ENCODE measurements at places on chromosomes 16 and 17.
A peak's percentile ranks its signal among the peaks of the same experiment; 100 is the strongest.

- H3K27ac ChIP-seq = peak overlapping the region; percentile 44
- no peak for DNase-seq
- no peaks in the 10 kb centered on the region for H3K27me3 ChIP-seq
- H3K36me3 ChIP-seq = no peaks in the 10 kb centered on the region
- no peak overlapping the region for H3K4me3 ChIP-seq
These were observed 10.5 kb downstream of the NACA2 start for GRCh38 chr17:61580502-61580901.

DNA sequence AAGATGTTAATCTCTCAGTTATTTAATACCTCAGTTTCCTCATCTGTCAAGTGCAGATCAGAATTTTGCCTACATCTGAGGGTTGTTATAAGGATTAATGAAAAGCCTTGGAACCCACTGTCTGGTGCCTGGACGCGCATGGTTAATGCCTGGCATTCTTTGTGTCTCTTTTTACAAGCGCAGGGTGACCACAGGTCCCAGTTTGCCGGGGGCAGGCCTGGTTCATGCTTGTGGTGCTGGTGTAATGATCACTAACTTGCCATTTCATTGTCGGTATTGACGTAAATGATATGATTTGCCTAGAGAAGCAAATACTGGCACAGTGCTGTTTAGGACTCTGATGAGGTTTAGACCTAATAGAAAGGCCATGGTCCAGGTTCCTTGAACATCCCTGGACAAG lies 23.1 kb downstream of the MRC2 start:
- no peak overlapping the region for H3K27ac ChIP-seq
- peaks cover 28% of the 10 kb centered on the region for H3K4me1 ChIP-seq
- no peak for DNase-seq
- no peaks in the 10 kb centered on the region for H3K27me3 ChIP-seq

DNA sequence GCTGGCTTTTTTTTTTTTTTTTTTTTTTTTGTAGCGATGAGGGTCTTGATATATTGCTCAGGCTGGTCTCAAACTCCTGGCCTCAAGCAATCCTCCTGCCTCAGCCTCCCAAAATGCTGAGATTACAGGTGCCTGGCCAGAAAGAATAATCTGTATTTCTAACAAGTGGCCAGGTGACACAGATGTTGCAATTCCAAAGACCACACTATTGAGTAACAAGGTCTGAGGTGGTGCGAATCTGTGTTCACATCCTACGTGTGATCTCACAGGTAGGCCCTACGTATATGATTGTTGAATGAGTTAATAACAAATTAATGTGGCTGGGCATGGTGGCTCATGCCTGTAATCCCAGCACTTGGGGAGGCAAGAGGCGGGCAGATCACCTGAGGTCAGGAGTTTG lies 33.3 kb downstream of the OTOA start:
- no peak overlapping the region for H3K4me3 ChIP-seq
- no peaks in the 10 kb centered on the region for H3K36me3 ChIP-seq
- no peaks in the 10 kb centered on the region for H3K4me1 ChIP-seq

DNA sequence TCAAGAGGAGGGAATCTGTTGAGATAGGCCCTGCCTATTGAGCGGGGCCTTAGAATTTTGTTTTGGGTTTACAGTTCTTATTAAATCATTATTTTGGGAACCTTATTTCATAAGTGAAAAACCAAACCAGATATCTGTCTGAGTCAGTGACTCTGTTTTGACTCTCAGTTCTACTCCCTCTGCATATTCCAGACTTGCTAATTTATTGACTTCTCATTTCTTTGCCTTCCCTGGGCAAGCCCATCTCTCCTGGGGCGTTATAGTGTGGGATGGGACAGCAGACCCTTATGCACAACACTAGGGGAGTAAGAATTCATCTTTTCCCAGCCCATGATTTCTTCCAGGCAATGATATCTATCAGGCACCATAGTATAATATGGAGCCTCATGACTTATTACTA lies 45.7 kb downstream of the CPD start:
- no peaks in the 10 kb centered on the region for H3K27me3 ChIP-seq
- no peak overlapping the region for H3K27ac ChIP-seq
- no peak for DNase-seq
- H3K36me3 ChIP-seq = no peaks in the 10 kb centered on the region
- H3K4me1 ChIP-seq = no peaks in the 10 kb centered on the region

- H3K27ac ChIP-seq = no peak overlapping the region
- no peak overlapping the region for H3K4me3 ChIP-seq
- H3K27me3 ChIP-seq = peaks cover 71% of the 10 kb centered on the region
These were observed 2.5 kb downstream of the HS3ST2 start for GRCh38 chr16:22816475-22816874.

GRCh38 chr16:7992616-7993015 lies 597.7 kb downstream of the TMEM114 start:
- H3K27me3 ChIP-seq = no peaks in the 10 kb centered on the region
- H3K27ac ChIP-seq = no peak overlapping the region
- H3K4me1 ChIP-seq = no peaks in the 10 kb centered on the region
- no peak for DNase-seq
- H3K4me3 ChIP-seq = no peak overlapping the region
- no peaks in the 10 kb centered on the region for H3K36me3 ChIP-seq

DNA sequence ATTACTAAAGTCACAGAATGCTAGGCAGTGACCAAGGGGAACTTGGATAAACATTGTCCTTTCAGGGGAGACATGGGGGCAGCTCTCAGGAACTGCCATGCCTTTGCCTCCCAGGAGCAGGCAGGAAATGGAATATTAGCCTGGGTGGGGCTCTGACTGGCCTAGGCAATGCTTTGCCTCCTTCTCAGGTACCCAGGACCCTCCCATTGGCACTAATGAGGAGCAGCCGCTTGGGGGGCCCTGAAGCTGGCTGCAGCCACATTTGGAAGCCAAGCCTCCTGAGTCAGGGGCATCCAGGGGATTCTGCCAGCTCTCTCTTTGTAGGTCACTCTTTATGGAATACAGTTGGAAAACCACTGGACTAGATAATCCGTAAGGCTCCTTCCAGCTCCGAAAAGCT lies 5.5 kb downstream of the CPSF4L start:
- no peaks in the 10 kb centered on the region for H3K27me3 ChIP-seq
- H3K36me3 ChIP-seq = no peaks in the 10 kb centered on the region
- no peak for DNase-seq
- peaks cover 6% of the 10 kb centered on the region for H3K4me1 ChIP-seq
- H3K4me3 ChIP-seq = no peak overlapping the region

GRCh38 chr16:3467921-3468320 lies 24.4 kb downstream of the NAA60 start:
- H3K27ac ChIP-seq = no peak overlapping the region
- no peaks in the 10 kb centered on the region for H3K36me3 ChIP-seq
- H3K4me3 ChIP-seq = no peak overlapping the region

DNA sequence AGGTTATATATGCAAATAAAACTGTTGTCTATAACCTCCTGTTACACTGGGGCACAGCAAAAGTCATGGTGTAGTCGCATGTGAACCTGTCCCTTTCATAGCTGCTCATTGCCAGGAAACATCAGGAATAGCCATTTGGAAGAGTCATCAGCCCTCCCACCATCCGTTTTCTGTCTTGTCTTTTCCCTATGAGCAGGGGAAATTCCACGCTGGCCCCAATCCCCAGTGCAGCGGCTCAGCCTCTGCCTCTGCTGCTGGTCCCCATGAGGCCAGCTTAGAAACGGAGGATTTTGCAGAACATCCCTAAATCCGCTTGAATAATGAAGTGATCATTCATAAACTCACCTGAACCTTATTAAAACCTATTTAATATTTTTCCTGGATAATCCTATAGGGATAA lies 10.5 kb downstream of the MAPT start:
- no peaks in the 10 kb centered on the region for H3K4me1 ChIP-seq
- DNase-seq = no peak
- no peak overlapping the region for H3K27ac ChIP-seq
- H3K4me3 ChIP-seq = no peak overlapping the region
- H3K27me3 ChIP-seq = peaks cover 46% of the 10 kb centered on the region

DNA sequence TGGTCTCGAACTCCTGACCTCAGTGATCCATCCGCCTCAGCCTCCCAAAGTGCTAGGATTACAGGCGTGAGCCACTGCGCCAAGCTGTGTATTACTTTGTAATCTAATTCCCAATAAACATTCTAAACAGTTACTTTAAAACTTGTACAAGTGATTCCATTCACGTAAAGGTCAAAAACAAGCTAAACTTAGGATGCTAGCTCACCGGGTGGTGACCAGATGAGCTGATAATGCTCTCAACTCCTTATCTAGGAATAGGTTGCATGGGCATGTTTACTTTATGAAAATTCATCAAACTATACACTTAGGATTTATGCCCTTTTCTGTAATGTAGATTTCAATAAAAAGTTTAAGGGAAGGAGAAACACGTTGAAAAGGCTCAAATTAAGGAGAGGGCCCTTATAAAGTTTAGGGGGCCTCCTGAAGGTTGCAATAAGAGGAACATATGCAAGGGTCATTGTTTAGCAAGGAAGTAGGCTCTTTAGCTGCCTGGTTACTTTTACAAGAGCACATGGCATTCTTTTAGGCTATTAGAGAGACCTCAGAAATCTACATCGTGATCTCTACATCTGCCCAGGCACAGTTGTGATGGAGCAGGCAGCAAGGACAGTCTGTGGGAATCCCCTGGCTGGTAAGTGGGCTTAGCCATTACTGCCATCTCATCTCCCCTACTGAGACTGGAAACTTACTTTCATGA lies 13.3 kb downstream of the CDR2 start:
- H3K4me3 ChIP-seq = no peak overlapping the region
- no peak overlapping the region for H3K27ac ChIP-seq
- H3K27me3 ChIP-seq = no peaks in the 10 kb centered on the region
- H3K36me3 ChIP-seq = peaks cover 3% of the 10 kb centered on the region
- DNase-seq = no peak

GRCh38 chr17:59963738-59964481 lies 630 bp downstream of the RNFT1 start:
- peaks cover 9% of the 10 kb centered on the region for H3K4me1 ChIP-seq
- no peaks in the 10 kb centered on the region for H3K36me3 ChIP-seq
- H3K4me3 ChIP-seq = peak overlapping the region; percentile 74
- peak; percentile 66 for DNase-seq

DNA sequence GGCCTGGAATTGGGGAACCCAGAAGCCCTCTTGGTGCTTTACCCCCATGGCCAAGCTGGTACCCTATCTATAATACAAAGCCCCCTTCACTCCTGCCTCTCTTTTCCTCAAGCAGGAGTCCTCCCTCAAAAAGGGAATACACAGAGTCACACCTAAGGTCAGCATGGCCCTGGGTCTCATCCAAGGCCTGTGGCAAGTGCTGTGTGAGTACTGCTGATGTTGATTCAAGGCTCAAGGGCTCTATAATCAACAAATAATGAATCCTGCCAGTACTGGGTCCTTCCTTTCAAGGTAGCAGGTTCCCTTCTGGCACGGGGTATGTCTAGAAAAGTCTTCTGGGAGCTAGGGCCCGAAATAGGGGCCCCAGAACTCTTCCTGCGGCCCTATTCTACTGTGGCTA lies 187.3 kb downstream of the CYB561 start:
- no peaks in the 10 kb centered on the region for H3K4me1 ChIP-seq
- no peaks in the 10 kb centered on the region for H3K36me3 ChIP-seq
- H3K4me3 ChIP-seq = no peak overlapping the region
- DNase-seq = no peak
- no peak overlapping the region for H3K27ac ChIP-seq
- H3K27me3 ChIP-seq = no peaks in the 10 kb centered on the region

GRCh38 chr17:30824002-30824355 lies 513 bp downstream of the CRLF3 start:
- H3K4me3 ChIP-seq = peak overlapping the region; percentile 66
- DNase-seq = peak; percentile 22
- H3K27ac ChIP-seq = peak overlapping the region; percentile 87
- H3K4me1 ChIP-seq = peaks cover 11% of the 10 kb centered on the region
- H3K36me3 ChIP-seq = no peaks in the 10 kb centered on the region

DNA sequence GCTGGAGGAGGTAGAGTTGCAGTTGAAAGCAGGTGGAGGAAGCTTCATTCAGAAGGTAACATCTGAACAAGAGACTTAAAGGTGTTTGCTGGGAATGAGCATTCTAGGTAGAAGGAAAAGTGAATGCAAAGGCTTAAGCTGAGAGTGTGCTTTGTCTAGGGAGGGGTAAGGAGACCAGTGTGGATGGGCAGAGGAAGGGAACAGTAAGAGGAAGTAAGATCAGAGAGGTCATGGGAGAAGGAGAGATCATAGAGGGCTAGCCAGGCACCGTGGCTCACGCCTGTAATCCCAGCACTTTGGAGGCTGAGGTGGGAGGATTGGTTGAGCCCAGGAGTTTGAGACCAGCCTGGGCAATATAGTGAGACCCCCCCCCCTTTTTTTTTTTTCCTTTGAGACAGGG lies 3.3 kb downstream of the STX4 start:
- H3K36me3 ChIP-seq = no peaks in the 10 kb centered on the region
- no peak overlapping the region for H3K27ac ChIP-seq
- no peaks in the 10 kb centered on the region for H3K27me3 ChIP-seq
- H3K4me3 ChIP-seq = no peak overlapping the region
- no peaks in the 10 kb centered on the region for H3K4me1 ChIP-seq

GRCh38 chr16:69709456-69710084 lies 16.8 kb downstream of the NQO1 start:
- H3K27me3 ChIP-seq = no peaks in the 10 kb centered on the region
- H3K4me3 ChIP-seq = no peak overlapping the region
- peak; percentile 75 for DNase-seq
- no peaks in the 10 kb centered on the region for H3K4me1 ChIP-seq
- H3K27ac ChIP-seq = no peak overlapping the region

GRCh38 chr17:19569785-19570543 lies 36.3 kb downstream of the SLC47A1 start:
- H3K36me3 ChIP-seq = no peaks in the 10 kb centered on the region
- peaks cover 7% of the 10 kb centered on the region for H3K4me1 ChIP-seq
- DNase-seq = no peak
- H3K4me3 ChIP-seq = no peak overlapping the region
- no peak overlapping the region for H3K27ac ChIP-seq

DNA sequence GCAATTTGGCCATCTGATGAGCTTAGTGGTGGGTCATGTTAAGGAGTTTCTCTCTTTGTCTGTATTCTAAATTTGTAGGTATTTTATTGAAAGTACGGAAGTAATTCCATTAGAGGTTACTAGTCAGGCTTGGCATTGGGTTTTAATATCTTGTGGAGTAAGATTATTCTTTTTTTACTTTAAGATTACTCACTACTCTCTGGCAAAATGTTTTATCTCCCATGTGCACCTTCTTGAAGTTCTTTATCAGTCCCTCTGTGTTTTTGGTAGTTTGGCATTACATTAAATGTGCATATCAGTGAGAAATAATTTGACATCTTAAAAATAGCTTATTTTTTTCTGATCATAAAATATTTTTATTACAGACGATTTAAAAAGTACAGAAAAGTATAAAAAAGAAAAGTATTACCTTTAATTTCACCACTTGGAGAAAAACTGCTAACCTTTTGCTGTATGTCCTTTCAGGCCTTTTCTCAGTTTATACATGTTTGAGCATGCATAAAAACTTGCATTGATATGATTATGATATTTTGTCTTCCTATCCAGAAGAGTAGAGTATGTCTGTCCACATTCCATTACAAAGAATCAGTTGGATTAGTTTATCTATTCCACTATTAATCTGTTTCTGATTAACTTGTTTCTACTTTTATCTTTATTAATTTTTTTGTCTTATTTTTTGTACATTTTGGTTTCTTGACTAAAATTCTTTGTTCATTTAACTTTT lies 198.3 kb downstream of the SPECC1 start:
- no peak overlapping the region for H3K4me3 ChIP-seq
- H3K4me1 ChIP-seq = no peaks in the 10 kb centered on the region
- DNase-seq = no peak
- no peaks in the 10 kb centered on the region for H3K27me3 ChIP-seq
